ENCODE measurements at places on chromosomes 12 and 14.

GRCh38 chr14:99476864-99477263, 3.8 kb downstream of the SETD3 start:
- DNase-seq = peak; percentile 35

- no peak for DNase-seq
Measured at GRCh38 chr12:78209846-78210505, 379.3 kb downstream of the NAV3 start.

DNA sequence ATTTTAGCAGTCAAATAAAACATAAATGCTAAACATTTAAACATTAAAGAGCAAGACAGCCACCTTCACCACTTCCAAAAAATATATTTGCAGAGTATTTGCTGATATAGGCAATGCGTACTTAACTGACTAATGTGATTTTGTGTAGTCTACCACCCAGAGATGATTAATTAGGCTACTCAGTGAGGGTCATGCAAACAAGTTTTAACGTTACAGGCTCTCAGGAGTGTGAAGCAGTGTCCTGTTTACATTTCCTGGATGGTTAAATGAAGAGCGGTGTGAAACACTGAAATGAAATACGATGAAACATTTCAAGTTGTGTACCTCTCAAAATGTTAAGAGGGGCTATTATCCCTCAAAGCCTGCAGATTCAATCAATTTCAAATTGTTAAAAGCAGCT, 165.8 kb upstream of the LRIG3 start:
- no peak for DNase-seq

DNA sequence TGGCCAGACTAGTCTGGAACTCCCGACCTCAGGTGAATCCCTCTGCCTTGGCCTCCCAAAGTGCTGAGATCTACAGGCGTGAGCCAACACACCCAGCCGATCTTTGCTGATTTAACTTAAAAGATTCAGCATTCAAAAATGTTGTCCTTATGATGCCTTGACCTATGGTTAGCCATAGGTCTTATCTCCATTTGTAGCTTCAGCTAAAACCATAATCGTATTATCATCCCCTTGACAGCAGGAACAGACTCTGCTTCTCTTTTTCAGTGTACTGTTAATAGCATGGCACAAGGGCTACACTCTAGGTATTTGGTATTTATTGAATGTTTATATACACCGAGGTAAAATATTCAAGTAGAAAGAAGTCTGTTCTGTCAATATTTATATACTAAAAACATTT, 15.3 kb downstream of the CCDC62 start:
- peak; percentile 74 for DNase-seq

DNA sequence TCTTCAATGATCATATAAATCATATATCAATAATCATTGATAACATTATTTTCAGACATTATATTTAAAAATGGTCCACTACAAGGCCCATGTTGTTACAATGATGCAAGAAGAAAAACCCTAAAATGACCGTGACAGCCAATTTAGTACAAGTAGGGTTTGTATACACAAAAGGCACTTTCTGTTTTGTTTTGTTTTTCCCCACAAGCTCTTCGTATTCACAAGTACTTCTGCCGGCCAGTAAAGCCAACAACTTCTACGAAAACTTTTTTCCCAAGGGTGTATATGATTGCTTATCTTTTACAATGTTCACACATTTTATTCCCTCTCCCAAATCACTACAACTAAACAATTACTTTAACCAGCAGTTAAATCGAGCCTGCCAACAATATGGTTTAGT, 9.6 kb downstream of the PTPRB start:
- DNase-seq = no peak

GRCh38 chr12:70641691-70642090, 4.5 kb upstream of the PTPRB start:
- no peak for DNase-seq

- DNase-seq = peak; percentile 67
Measured at GRCh38 chr12:130916241-130916911, 37.3 kb upstream of the ADGRD1 start.

DNA sequence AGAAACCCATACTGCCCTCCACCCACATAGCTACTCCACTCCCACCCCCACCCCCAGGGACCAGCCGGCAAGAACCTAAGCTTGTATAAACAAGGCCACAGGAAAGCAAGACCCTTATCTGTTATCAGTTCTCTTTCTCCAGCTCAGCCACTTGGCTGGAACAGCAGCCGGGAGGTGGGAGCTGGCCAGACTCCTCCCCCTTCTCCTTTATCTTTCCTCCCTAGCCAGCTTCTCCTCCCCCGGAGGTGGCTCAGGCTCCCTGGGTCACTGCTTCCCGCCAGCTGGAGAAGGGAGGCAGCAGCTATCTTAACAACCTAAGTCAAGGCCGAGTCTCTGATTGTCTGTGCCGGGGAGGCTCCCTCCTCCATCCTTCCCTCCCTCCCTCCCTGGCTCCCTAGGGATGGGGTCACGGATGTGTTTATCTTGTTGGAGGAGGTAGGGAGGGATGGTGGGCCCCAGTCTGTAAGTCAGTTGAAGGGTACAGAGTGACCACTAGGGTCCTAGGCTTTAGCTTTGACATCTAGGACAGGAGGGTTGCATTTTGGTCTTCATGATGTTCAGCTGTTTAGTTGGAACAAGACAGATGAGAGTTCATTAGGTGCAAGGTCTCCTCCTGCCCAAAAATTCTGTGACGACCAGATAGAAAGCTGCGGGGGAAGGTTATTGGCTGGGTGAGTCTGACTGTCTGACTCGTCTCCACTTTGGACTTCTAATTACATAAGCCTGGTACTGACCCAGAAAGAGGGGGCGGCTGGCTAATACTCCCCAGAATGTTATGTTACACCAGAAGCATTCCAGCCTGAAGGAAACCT, 29.7 kb downstream of the ZFP36L1 start:
- DNase-seq = peak; percentile 75

DNA sequence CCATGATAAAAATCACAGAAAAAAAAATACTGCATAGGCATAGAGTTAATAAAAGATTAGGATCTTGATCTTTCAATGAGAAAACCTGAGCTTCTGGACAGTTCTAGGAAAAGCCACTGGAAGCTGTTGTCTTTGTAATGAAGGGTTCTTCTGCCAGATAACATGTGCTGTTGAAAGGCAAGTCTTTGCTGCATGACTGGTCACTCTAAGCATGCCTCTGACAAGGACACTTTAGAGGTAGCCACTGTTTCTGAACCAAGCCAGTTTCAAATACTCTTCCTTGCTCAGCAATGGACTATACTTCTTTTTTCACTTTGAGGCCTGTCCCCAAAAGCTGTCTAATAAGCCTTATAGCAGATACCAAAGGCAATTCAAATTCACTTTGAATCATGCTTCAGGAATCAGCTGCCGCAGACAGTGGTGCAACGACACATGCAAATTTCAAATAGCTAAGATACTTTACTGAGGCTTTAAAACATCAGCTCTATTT, 70.2 kb downstream of the BTG1 start:
- DNase-seq = peak; percentile 17

DNA sequence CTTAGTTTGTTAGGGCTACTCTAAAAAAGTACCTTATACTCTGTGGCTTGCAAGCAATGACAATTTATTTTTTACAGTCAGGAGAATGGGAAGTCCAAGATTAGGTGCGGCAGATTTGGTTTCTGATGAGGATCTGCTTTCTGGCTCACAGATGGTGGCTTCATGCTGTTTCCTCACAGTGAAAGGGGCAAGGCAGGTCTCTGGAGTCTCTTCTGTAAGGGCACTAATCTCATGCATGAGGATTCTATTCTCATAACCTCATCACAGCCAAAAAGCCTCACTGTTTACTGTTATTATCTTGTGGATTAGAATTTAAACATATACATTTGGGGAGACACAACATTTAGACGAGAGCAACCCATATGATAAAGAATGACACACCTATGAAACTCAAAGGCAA, 1957.4 kb upstream of the SEL1L start:
- DNase-seq = no peak

Data from hematopoietic multipotent progenitor cell treated with erythropoietin and hydrocortisone succinate and interleukin-3 and kit ligand, for 6 days (in vitro differentiated cells).